ENCODE measurements at places on chromosomes 3 and 15. TPM values are rescaled to one million over a fixed set of nuclear protein-coding genes. Genes with fewer than 3 reads are reported as not detected.

The TGM5 gene
- 0.24 TPM for polyA plus RNA-seq

The CNTN6 gene
- polyA plus RNA-seq, result 47.8 TPM

The PLA2G4D gene
- 0.35 TPM for polyA plus RNA-seq

The TRIM42 gene
- not detected for polyA plus RNA-seq

The CCDC80 gene
- 15.4 TPM for polyA plus RNA-seq

The FGF7 gene
- 2.0 TPM for polyA plus RNA-seq

The ARNT2 gene
- 6.2 TPM for polyA plus RNA-seq

The ACTRT3 gene
- 1.5 TPM for polyA plus RNA-seq

The GUCA1C gene
- not detected for polyA plus RNA-seq

The EFCC1 gene
- not detected for polyA plus RNA-seq

The LRTM1 gene
- polyA plus RNA-seq, result not detected

The CHRNA7 gene
- 1.7 TPM for polyA plus RNA-seq

The CNTN4 gene
- 49.9 TPM for polyA plus RNA-seq

The TMEM89 gene
- not detected for polyA plus RNA-seq

The PLCH1 gene
- 2.3 TPM for polyA plus RNA-seq

The POPDC2 gene
- polyA plus RNA-seq, result not detected

The PLOD2 gene
- polyA plus RNA-seq, result 3.5 TPM

The MAGEL2 gene
- polyA plus RNA-seq, result 0.98 TPM

The C3orf80 gene
- 11.7 TPM for polyA plus RNA-seq

The HAUS2 gene
- 36.6 TPM for polyA plus RNA-seq

The GABRR3 gene
- polyA plus RNA-seq, result not detected

The GOLGA6L7 gene
- not detected for polyA plus RNA-seq

The TMCO5A gene
- not detected for polyA plus RNA-seq

The FYTTD1 gene
- polyA plus RNA-seq, result 29.0 TPM

The P3H2 gene
- 2.3 TPM for polyA plus RNA-seq

The NANOGP8 gene
- not detected for polyA plus RNA-seq

The GNAI2 gene
- 4.9 TPM for polyA plus RNA-seq

The ZNF860 gene
- polyA plus RNA-seq, result not detected

The CCR4 gene
- not detected for polyA plus RNA-seq

The DZIP3 gene
- polyA plus RNA-seq, result 40.6 TPM

The TICRR gene
- polyA plus RNA-seq, result not detected

The FEZF2 gene
- polyA plus RNA-seq, result not detected

The NXPE3 gene
- polyA plus RNA-seq, result 29.7 TPM
